Right ventricle myocardium inferior (tissue), 1 donor: ENCODE measurements at places on chromosomes 6 and 20.

- no peak for DNase-seq
These were observed 36.9 kb upstream of the CD2AP start for GRCh38 chr6:47440719-47441118.

- DNase-seq: no peak
These were observed 54.1 kb downstream of the RBM38 start for GRCh38 chr20:57445298-57445697.

DNA sequence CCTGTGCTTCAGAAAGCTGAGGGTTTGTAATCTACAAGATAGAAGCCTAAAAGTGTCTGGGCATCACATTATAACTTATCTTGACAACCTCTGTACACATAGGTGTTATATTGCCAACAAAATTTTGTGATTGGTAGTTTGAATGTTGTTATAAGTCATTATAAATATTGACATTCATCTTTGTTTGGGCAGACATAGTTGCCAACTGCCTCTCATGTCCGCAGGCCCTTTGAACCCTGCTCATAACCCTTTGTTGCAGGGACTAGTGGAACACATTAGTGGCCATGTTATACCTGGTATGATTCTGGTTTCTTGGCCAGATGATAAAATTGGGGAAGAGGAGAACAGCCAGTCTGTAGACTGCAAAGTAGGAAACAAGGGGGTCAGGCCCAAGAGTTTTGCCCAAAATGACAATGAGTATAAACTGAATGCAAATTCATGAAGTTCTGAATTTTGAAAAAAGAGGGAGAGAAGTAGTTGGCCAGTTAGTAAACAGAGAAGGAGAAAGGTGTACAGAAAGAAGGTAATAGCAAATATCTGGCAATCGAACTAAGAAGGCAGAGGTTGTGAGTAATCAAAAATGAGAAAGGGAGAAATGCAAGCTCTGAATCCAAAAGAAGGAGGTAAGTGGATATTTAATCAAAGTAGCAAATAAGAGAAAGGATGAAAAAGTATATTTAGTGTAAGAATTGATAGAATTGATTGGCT, 21.6 kb upstream of the LMBRD1 start:
- no peak for DNase-seq

- DNase-seq: no peak
These were observed 113.5 kb upstream of the HDAC2 start for GRCh38 chr6:114084327-114084890.

DNA sequence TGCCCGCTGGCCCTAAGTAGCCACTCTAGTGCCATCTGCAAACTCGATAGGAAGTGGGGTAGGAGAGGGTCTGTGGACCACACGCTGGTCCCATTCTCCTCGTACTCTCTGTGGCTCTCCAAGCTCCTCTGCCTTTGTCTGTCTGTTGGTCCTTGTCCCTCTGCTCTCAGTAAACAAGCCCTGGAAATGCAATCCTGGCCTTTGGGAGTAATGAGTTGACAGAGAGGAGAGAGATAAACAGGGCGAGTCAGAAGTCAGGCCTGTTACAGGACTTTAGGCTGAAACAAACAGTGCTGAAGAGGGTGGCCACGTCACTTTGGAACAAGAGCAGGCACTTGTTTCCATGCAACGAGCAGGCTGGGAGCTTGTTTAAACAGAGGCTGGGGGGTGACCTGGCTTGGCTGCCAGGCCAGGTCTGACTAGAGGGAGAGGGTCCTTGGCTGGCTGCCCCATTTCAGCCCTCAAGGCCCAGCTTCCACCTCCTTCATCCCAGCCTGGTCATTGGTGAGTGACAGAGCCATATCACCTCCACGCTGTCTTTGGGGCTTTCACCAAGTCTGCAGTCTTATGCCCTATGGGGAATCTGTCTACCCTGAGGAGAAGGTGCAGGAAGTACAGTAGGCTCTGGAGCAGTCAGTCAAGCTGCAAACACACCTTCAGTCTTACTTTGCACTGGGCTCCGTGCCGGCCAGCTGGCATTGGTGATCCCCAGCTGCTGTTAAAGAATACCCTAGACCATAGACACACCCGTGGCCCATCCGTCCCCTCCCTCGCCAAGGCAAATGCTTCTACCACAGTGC, 22.6 kb downstream of the FOXP4 start:
- DNase-seq: no peak

DNA sequence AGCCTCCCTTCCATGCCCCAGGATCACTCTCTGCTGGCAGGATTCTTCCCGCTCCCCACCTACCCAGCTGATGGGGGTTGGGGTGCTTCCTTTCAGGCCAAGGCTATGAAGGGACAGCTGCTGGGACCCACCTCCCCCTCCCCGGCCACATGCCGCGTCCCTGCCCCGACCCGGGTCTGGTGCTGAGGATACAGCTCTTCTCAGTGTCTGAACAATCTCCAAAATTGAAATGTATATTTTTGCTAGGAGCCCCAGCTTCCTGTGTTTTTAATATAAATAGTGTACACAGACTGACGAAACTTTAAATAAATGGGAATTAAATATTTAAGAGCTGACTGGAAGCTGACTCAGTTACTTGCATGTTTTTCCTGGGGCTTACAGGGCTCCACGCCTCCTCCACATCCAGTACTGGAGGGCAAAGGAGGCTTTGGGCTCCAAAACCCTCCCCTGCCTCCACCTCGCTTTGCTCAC, 24.3 kb upstream of the FANCE start:
- no peak for DNase-seq

DNA sequence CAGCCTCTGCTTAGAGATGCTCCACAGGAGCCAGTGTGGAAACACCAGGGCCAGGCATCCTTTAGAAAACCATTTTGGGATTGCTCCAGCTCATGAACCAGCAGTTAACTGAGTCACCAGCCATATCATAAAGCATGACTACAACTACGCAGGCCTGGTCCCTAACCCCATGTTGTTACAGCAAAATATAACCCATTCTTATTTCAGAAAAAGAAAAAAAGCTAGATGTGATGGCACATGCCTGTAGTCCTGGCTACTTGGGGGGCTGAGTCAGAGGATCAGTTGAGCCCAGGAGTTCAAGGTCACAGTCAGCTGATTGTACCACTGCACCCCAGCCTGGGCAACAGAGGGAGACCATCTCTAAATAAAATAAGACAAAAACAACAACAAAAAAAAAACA, 36.8 kb downstream of the C6orf15 start:
- DNase-seq: no peak

- DNase-seq: no peak
These were observed 306.4 kb upstream of the CITED2 start for GRCh38 chr6:139680819-139681218.

DNA sequence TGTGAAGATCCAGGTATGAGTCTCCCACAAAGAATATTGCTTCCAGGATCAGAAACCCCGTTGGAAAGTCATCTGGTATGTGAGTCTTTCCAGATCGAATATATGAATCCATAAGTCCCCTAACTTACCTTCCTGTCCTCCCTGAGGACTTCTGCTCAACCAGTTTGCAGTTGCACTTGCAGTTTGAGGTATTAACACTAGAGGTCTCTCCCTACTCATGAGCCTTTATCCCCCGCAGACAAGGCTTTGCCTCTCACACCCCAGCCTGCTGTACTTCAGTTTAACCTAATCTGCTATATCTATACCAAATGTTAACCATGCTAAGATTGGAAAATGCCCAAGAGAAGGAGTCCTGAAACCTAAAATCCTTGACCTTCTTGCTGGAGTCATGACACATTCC, 135.3 kb upstream of the DEFB112 start:
- DNase-seq: no peak

DNA sequence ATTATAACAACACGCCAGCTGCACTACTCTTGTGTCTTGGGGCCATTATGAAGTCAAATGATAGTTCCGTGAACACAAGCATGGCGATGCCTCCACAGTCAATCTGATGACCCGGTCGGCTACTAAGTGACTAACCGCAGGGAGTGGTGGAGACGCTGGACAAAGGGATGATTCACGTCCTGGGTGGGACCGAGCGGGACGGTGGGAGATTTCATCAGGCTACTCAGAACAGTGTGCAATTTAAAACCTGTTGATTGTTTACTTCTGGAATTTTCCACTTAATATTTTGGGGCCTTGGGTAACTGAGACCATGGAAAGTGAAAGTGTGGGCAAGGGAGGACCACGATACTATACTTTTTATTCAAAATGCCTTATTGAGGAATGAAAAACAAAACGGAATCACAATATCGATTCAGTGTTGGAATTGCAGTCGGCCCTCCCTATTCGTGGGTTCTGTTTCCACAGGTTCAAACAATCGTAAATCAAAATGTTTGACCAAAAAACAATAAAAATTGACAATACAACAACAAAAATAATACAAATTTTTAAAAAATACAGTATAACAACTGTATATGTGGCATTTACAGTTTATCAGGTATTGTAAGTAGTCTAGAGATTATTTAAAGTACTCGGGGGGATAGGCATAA, 66.5 kb downstream of the MYLK4 start:
- DNase-seq: no peak

DNA sequence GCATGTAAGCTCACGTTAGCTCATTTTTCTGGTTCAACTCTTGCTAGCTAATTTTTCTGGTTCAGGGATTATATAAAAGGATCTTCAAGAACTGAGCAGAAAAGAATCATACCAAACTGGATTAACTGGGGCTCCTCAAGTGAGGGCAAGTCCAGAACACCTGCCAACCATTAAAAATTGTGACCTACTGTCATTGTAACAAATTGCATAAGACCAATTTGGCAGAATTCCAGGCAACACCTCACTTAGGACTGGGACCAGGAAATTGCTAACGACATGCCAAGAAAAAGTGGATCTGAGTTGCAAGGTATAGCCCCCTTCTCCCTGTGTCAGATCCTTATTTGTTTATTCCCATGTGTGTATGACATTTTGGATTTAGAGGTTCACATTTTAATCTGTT, 216.6 kb downstream of the HIVEP2 start:
- no peak for DNase-seq

DNA sequence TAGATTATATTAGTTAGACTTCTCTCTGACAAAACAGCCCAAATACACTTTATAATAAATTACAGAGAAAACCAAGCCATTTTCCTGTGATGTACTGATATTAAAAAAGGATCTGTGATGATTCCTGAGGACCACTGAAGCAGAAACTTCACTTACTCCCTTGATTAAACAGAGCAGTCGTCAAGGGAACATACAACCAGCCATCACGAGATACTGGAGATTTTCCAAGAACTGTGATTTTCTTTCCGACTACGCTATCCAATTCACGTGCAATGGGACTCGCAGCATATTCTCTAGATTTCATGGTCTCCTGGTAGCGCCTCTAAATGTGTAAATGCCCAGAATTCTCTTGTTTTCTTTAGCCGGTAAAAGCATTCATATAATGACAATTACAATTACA, 377.4 kb downstream of the PHF3 start:
- DNase-seq: no peak

DNA sequence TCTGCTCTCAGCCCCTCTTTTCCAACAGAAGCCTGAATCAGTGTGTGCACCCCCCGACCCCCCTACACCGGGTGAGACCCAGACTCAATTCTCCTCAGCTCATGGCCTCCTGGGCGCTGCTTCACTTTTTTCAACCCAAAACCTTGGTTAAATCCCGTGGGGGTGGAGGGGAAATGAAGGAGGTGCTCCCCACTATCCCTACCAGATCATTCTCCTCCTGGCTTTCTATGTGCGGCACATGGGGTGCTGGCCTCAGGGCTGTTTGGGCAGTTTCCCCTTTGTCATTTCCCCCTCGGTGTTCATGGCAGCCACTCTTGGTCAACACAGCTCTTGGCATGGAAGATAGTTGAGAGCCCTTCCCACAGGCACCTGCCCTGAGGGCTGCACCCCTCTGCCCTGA, 4.6 kb downstream of the CST4 start:
- DNase-seq: no peak

GRCh38 chr6:17933716-17934115, 53.7 kb downstream of the KIF13A start:
- DNase-seq: no peak

DNA sequence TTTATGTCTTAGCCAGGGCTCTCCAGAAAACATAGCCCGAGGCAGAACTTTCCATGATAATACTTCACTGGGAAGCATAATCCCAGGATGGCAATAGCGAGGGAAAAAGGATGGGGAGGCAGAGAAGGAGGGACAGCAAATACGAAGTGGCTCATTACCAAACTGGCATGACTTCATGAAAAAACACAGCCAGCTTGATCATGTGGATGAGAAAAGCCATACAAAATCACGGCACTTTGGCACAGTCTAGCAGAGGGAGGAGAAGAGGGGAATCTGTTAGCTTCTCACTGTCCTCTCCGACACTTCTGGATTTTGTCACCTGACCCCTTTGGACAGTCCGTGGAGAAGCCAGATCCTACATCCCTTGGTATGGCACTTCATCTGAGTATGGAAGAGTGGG, 212.5 kb upstream of the GRIK2 start:
- DNase-seq: no peak

GRCh38 chr20:58723628-58723984, 31.0 kb downstream of the NPEPL1 start:
- DNase-seq: no peak

DNA sequence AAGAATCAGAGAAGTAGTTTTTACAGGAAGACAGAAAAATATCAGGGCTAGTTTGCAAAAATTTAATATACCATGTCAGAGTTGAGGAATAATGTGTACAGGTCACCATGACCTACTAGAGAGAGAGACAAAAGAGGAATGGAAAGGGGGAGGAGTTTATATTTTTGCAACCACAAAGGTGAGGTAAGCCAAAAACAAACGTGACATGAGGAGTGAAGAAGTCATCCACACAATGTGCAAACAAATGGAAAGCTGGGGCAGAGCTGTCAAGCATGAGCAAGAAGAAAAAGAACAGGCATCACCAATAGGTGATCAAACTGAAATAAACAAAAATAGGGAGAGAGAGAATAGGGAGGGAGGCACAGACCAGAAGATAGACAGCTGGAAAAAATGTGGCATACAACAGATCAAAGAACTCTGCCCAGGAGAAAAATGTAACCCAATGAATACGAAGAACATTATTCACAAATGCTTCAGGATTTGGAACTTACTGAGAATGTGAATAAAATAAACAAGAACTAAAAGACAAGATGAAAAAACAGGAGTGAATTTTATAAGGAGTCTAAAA, 15.5 kb downstream of the RARS2 start:
- no peak for DNase-seq

GRCh38 chr20:49831770-49832631, 19.4 kb downstream of the SLC9A8 start:
- DNase-seq: no peak

DNA sequence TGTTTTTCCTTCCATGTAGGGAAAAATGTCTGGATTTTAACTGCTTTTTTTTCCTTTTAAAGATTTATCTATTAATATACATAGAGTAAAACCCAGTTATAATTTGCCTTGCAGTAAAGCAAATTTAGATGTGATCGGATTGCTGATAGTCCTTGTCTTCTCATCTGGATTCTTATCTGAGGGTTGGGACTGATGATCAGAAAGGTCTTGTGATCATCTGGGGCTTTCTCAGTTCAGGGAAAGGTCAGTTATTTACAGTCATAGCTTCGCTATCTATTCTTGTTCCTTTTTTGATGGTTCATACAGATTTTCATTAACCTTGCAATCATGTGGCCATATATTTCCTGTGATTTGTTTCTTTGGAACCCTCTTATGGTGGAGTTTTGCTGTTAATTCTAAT, 63.8 kb upstream of the CLDN20 start:
- no peak for DNase-seq

DNA sequence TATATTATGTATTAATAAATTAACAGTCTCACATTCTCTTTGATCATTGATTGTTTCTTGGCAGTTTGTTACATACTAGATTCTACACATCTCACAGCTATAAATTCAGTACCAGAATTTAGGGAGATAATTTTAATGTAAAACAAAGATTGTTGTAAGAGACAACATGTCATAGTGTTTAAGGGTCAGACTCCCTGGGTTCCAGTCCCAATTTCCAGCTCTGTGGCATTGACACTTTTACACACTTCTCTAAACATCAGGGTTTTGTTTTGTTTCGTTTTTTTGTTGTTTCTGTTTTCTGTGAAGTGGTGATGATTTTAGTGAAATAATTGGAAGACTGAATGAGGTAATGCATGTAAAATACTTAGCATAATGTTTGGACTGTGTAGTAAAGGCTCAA, 19.9 kb downstream of the ADGRB3 start:
- no peak for DNase-seq
